ENCODE measurements at places on chromosomes 4 and X. TPM values are rescaled to one million over a fixed set of nuclear protein-coding genes. Genes with fewer than 3 reads are reported as not detected.

GRCh38 chr4:41384992-41385391, 128.3 kb downstream of the UCHL1 start:
- no peaks in the 10 kb centered on the region for H3K36me3 ChIP-seq
- no peak overlapping the region for H3K4me3 ChIP-seq
- no peaks in the 10 kb centered on the region for H3K4me1 ChIP-seq
- no peak for DNase-seq
- no peak overlapping the region for H3K27ac ChIP-seq

GRCh38 chr4:39231660-39232059, 49.3 kb downstream of the WDR19 start:
- H3K36me3 ChIP-seq: peaks cover 16% of the 10 kb centered on the region
- H3K4me3 ChIP-seq: no peak overlapping the region
- DNase-seq: no peak

DNA sequence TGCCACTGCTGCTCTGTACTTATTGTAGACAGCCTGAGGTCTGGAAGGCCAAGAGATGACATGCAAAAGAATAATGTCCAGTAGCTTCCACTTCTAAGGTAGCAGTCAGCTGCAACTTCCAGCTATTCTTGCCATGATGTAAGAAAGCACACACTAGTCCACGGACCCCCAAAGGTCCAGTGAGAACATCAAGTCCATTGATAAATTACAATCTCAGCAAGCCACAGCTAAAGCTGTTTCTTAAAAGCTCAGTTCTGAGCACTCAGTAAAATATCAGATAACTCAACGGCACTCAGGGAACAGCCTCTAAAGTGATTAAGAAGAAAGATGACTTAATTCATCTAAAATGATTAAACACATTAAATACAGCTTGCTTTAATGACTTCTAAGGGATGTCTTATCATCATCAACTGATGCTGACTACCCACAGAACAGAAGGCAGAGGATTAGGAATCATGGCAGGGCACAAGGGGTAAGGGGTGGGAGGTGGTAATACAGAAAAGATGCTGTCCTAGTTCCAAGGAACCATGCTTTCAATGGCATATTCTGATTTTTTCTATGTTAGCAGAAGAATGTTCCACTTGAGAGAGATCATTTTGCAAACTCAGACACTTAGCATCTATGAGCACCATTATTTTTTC, 99.1 kb upstream of the CBR4 start:
- H3K27me3 ChIP-seq: peaks cover 4% of the 10 kb centered on the region
- H3K27ac ChIP-seq: no peak overlapping the region
- H3K36me3 ChIP-seq: no peaks in the 10 kb centered on the region

DNA sequence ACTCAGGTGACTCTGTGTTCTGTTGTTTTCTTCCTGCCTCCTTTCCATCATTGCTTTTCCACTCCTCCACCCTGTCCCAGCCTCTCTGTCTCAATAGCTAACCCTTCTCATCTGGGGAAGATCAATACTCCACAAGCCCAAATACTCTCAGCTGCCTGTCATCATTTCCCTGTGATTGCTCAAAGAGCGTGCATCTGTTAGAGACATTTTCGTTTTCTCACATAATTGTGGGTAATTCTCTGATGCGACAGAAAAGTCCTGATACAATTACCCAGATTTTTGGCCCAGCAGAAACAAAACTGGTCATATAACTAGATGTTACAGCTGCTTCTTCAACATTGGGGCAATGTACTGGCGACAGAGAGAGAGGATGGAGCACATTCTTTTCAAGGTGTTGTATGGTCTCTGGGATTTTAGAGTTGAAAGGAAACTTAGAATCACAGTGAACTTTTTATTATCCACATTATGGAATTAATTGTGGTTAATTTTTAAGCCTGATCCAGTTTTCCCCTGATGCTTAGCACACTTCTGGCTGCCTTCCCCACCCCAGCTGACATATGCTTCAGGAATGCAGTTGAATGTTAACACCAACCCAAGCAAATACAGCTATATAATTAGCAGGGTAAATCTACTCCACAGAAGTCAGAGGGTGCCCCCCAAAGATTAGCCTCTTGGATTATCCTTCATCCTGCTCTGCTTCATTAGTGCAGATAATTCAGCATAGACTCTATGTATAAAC, 171.4 kb upstream of the ANXA3 start:
- H3K4me3 ChIP-seq: no peak overlapping the region
- no peaks in the 10 kb centered on the region for H3K36me3 ChIP-seq
- no peak overlapping the region for H3K27ac ChIP-seq
- no peak for DNase-seq

DNA sequence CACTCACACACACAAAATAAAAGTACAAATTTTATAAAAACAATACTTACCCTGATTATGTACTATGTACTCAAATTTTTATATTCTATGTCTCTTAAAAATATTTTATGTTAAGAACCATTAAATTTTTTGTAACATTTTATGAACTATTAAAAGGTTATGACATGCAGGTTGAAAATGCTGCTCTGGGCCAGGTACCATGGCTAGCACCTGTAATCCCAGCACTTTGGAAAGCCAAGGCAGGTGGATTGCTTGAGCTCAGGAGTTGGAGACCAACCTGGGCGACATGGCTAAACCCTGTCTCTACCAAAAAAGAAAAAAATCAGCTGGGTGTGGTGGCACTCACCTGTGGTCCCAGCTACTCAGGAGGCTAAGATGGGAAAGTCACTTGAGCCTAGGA, 29.4 kb upstream of the SPINK2 start:
- H3K4me3 ChIP-seq: no peak overlapping the region
- no peak overlapping the region for H3K27ac ChIP-seq
- no peaks in the 10 kb centered on the region for H3K27me3 ChIP-seq
- no peak for DNase-seq

DNA sequence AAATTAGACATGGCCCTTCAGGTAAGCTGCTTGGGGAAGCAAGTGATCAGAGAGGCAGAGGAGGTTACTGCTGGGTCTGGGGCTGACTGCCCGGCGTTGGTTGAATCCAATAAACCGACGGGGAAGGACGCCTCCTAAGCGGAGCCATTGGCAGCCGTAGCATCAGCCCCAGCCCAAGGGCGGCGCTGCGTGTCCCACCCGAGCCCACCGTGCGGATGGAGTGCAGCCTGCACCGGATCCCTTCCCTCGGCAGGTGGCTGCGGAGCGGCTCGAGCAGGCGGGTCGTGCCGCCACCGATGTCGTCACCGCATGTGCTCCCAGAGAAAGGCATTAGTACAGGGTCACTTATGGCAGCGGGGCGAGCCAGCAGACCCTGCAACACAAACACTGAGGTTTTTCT, 82.1 kb downstream of the ALPK1 start:
- H3K27me3 ChIP-seq: no peaks in the 10 kb centered on the region
- H3K27ac ChIP-seq: no peak overlapping the region
- no peak overlapping the region for H3K4me3 ChIP-seq
- H3K4me1 ChIP-seq: no peaks in the 10 kb centered on the region
- peaks cover 27% of the 10 kb centered on the region for H3K36me3 ChIP-seq

DNA sequence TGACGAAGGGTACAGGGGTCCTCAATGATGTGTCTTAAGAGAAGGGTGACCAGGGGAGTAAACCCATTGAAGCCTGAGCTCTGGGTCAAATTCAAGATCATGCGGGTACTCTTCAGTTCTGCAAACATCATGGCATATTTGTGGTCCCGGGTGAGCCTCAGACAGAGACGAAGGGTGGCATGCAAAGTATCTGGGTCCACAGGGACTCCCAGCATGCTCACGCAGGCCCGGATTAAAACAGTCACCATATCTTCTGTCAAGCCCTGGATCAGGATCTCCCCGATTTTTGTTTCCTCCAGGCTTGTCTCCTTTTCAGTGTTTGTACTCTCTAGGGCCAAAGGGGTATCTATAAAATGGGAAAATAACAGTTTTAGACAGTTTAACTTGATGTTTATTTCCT, 102.9 kb downstream of the HUWE1 start:
- H3K4me3 ChIP-seq: no peak overlapping the region
- no peak for DNase-seq
- H3K4me1 ChIP-seq: peaks cover 13% of the 10 kb centered on the region
- peaks cover 57% of the 10 kb centered on the region for H3K36me3 ChIP-seq
- H3K27me3 ChIP-seq: no peaks in the 10 kb centered on the region

DNA sequence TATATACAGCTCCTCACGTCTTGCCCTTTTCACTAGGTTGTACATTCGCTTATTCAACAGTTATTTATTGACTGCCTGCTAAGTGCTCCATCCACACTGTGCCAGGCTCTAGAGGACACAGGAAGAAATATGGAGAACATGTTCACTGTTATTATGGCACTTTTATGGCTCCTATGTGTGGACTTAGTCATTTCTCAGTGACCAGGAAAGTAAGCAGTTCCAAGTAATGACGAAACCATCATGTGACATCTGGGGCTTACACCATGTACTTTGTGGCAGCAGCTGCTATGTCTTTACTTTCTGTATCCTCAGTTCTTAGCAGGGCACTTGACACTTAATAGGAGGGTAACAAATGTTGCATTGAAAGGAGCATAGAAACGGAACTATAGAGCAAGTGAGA, 278.0 kb downstream of the ANK2 start:
- no peaks in the 10 kb centered on the region for H3K36me3 ChIP-seq
- DNase-seq: no peak
- H3K4me1 ChIP-seq: no peaks in the 10 kb centered on the region
- no peak overlapping the region for H3K27ac ChIP-seq
- H3K4me3 ChIP-seq: no peak overlapping the region
- peaks cover 9% of the 10 kb centered on the region for H3K27me3 ChIP-seq

GRCh38 chr4:25180524-25181131, 20.4 kb upstream of the SEPSECS start:
- peaks cover 26% of the 10 kb centered on the region for H3K4me1 ChIP-seq
- H3K27me3 ChIP-seq: no peaks in the 10 kb centered on the region
- no peak overlapping the region for H3K27ac ChIP-seq
- peak; percentile 43 for DNase-seq
- no peak overlapping the region for H3K4me3 ChIP-seq

Gene MAGIX
- total RNA-seq: 0.87 TPM

Gene PRAF2
- total RNA-seq: 13.2 TPM

Gene ANXA10
- not detected for total RNA-seq

Gene ODAPH
- not detected for total RNA-seq

Gene ARL13A
- not detected for total RNA-seq

Gene NOX1
- not detected for total RNA-seq

All from activated CD4-positive, alpha-beta memory T cell treated with anti-CD3 and anti-CD28 coated beads for 36 hours (primary cell).